ENCODE measurements at places on chromosomes 2 and 18.

DNA sequence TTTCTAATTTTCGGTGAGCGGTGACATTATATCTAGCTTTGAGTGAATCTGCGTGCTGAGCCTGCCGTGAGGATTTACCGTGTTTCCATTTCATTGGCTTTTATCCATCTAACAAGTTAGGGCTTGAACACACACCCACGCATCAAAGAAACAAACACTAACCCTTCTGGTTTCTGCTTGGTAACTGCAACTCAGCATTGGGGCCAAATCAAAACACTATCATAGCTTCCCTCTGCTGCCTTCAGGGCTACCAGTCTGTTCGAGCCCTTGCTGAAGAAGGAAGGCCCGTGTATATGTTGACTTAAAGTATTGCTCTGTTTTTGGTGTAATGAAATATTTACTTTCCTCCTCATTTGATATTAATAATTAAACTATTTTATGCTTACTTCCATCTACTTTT lies 227.2 kb downstream of the PHLPP1 start:
- DNase-seq: no peak

GRCh38 chr2:157838442-157839161 lies 37.5 kb downstream of the ACVR1 start:
- peak; percentile 87 for DNase-seq

- DNase-seq: no peak
These were observed 40.9 kb downstream of the TSHZ1 start for GRCh38 chr18:75251466-75251865.

DNA sequence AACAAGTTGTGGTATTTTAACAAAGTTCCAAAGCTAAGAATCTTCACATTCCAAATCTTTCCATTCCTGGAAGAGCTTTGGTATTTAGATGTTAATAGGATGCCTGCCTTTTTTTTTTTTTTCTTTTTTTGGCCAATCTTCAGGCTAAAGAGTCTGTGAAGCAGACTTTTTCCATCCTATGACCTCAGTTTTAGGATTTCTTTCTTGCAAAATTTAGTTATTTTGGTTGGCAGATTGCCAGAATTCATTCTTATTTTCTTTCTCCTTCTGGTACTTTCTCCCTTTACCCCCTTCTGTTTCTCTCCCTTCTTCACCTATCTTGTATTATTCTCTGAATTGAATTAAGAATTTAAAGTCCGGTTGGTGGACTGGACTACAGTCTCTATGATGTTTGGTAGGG lies 217.8 kb upstream of the REV1 start:
- DNase-seq: peak; percentile 55

DNA sequence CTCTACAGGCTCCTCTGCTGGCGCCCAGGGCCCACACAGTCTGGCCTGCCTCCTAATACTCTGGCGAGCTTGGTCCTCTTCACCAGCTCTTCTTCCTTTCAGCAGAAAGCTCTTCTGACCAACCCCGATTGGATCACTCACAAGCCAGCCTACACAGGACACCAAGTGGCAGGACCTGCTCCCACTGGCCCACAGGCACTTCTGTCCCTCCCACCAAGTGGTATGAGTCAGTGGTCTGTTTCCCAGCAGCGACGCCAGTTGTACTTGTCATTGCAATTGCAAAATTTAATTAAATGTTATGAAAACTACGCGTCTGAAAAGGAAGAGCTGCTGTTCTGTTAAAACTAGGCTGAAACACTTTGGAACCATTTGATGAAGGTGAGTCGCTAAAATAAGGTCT lies 46.7 kb downstream of the NDUFA10 start:
- DNase-seq: peak; percentile 76

- DNase-seq: no peak
These were observed 159.2 kb downstream of the BCL2 start for GRCh38 chr18:63160172-63160995.

DNA sequence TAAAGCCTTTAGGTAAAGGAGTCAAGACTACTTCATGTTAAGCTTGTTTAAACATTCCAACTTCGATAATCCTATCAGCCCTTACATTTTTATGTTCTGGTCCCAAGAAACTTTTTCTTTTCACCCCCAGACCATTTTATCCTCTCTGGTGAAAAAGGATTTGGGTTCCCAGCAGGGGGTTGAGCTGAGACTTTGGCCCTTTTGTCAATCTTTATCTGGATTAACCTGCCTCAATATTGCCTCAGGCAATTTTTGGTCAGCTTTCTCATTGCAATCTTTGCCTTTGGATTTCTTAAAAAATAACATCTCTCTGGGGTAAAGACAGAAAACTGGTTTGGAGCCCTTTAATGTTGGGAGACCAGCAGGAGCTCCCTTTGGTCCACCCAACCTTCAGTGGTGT lies 33.9 kb upstream of the CSRNP3 start:
- DNase-seq: no peak

GRCh38 chr2:10141736-10142639 lies 19.4 kb downstream of the RRM2 start:
- DNase-seq: no peak

DNA sequence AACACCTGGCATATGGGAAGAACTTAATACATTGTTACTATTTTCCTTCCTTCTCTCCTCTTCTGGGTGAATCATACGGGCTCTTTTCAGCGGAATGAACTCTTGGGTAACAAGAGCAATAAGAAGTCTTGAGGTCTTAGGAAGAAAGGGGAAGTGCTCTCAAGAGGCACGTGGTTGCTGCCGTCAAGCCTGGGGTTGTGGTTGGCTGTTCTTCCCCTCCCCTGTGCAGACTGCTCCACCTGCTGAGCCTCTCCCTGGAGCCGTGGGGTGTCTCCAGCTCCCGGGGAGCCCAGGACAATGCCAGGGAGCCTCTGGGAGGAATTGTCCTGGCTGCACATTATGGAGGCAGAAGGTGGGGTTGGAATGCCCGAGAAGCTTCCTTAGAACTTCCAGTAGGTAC lies 19.4 kb downstream of the TOGARAM2 start:
- peak; percentile 13 for DNase-seq

- peak; percentile 28 for DNase-seq
These were observed 19.2 kb downstream of the MIB1 start for GRCh38 chr18:21759836-21760235.

DNA sequence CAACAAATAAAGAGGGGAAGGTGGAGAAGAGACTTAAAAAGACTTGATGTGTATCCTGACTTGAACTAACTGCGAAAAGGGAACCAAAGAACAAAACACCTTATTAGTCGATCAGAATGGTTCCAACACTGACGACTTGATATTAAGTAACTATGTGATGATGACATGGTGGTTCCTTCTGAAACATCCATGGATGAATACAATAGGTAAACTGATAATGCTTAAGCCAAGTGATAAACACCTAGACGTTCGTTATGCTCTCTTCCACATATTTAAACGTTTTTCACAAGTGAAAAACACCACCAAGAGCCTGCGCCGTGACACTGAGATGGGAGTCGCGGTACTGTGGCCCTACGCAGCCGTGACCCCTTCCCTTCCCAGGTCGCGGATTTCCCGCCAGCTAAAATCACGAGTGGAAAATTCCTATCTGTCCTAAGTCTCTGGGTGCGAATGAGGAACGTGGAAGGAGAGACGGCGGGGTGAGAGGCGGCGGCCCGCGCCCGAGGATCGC lies 797 bp downstream of the TTC32 start:
- DNase-seq: peak; percentile 30

DNA sequence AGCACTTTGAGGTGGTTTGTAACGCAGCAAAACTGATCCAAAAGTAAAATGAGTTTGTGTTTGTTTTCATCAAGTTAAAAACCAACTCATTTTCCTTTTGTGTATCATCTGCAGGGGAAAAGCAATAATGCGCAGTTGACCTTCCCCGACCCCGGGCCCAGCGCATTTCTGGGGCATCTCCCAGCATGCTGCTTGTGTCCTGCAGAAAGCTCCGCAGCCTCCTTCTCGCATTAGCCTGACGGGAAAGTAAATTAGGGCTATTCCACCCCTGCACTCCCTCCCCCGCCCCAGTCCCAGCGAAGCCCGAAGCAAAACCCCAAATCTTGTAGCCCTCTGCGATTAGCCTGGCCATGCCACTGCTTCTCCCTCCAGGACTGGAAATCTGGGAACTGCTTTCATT lies 82.0 kb upstream of the PPM1B start:
- DNase-seq: no peak

- peak; percentile 42 for DNase-seq
These were observed 667.6 kb upstream of the ACVR2A start for GRCh38 chr2:147177071-147177857.

DNA sequence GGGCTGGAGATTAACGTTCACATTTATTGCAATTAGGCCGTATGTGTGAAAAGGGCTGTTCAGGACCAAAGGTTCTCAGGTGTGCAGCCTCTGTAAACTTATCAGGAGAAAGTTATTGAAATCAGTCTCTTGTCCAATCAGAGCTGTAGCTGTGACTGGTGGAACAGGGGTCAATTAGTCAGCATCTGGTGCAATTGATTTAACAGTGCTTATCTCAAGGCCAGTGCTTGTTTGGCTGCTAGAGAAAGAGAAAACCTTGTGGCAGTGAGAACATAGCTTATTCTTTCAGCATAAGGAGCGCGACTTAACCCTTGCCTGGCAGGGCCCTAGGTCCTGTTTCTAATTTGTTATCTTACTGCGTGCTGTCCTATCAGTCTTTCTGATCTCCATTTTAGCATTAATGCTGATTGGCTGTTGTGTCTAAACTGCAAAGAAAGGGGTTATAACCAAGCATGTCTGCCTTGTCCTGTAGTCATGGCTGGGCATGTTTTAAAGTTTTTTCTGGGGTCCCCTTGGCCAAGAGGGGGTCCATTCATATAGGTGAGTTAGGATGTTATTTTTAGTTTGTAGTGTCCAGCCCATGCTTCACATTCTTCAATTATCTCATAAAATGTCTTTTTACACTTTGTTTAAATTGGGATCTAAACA lies 66.4 kb downstream of the CYB5A start:
- peak; percentile 68 for DNase-seq

DNA sequence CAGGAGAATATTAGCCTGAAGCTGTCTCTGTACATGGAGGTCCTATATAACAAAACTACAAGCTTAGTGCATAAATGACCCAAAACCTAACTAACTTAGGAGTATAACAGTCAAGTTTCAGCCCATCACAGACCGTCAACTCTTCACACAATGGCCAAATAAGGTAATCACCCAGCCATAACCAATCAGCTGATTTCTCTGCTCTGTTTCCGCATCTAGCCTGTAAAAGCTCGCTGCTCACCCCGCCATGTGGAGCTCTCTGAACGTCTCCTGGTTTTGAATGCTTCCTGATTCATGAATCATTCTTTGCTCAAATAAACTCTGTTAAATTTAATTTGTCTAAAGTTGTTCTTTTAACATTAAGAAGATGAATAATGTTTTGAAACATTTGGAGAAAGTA lies 593.6 kb downstream of the TMX3 start:
- DNase-seq: no peak

- no peak for DNase-seq
These were observed 234.3 kb upstream of the ACVR2A start for GRCh38 chr2:147610496-147611040.

- DNase-seq: no peak
These were observed 17.7 kb downstream of the PDIA6 start for GRCh38 chr2:10794876-10795275.

GRCh38 chr2:120817956-120818325 lies 82.3 kb downstream of the GLI2 start:
- DNase-seq: no peak

- DNase-seq: no peak
These were observed 261.5 kb downstream of the CELF4 start for GRCh38 chr18:37304012-37304680.

DNA sequence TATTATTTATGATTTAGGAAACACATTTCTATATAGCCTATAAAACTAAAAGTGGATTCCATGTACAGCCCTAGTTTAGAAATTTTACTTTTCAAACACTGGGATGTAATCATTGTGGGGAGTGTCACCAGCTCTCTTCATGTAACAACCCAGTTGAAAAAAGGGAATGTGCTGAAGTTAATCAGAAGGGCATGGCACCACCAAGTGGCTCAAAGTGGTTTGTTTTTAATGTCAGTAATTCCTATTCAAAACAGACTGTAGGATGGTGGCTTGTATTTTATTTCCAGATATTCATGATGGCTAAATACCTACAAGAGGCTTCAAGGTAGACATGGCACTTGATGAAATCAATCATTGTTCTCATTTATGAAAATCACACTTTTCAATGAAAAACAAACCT lies 58.1 kb upstream of the TMEM182 start:
- DNase-seq: peak; percentile 7

DNA sequence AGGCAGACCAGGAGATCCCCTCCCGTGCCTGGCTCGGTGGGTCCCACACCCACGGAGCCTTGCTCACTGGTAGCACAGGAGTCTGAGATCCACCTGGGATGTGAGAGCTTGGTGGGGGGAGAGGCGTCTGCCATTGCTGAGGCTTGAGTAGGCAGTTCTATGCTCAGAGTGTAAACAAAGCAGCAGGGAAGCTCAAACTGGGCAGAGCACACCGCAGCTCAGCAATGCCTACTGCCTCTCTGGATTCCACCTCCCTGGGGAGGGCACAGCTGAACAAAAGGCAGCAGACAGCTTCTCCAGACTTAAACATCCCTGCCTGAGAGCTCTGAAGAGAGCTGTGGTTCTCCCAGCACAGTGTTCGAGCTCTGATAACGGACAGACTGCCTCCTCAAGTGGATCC lies 85.1 kb downstream of the UGP2 start:
- no peak for DNase-seq

DNA sequence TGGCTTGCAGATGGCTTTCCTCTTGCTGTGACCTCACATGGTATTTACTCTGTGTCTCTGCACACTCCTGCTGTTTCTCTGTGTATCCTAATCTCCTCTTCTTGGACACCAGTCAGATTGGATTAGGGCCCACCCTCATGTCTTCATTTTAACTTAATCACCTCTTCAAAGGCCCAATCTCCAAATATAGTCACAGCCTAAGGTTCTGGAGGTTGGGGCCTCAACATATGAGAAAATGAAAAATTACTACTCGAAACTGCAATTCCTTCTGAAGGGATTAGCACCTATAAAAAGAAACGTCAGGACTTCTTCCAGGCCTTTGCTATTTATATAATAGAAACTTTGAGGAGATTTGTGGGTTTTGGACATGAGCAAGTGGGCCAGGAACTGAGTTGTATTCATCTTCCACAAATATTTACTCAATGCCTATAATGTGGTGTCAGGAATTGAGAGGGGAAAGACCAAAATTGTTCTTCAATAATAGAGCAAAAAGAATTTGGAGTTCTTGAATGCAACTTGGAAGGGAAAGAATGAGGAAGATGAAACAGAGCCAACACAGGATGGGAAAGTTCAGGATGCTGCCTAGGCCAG lies 270.0 kb upstream of the FN1 start:
- peak; percentile 81 for DNase-seq

DNA sequence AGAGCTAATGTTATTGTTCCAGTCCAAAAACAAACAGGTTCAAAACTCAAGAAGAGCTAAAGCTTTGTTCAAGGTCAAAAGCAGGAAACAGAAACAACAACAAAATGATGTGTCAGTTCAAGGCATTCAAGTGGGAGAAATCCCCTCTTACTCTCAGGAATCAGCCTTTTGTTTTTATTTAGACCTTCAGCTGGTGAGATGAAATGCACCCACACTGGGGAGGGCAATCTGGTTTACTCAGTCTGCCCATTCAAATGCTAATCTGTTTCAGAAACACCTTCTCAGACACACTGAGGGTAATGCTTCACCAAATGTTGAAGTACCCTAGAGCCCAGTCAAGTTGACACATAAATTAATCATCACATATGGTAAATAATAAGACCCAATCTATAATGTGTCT lies 150.6 kb downstream of the TMX3 start:
- DNase-seq: no peak

Measured in fibroblast of villous mesenchyme (primary cell).